ENCODE measurements at places on chromosomes 7 and 10. TPM values are rescaled to one million over a fixed set of nuclear protein-coding genes. Genes with fewer than 3 reads are reported as not detected.

Gene ETV1
- 20.0 TPM for total RNA-seq

Gene CRYGN
- total RNA-seq: not detected

Gene SLC13A1
- not detected for total RNA-seq

Gene PAOX
- total RNA-seq: 10.3 TPM

Gene RBM20
- 2.7 TPM for total RNA-seq

Gene ATOH7
- total RNA-seq: 11.4 TPM

Gene NME8
- total RNA-seq: not detected

Gene DNAJC12
- 7.9 TPM for total RNA-seq

Gene TUBB8
- total RNA-seq: not detected

Gene CEP41
- 28.8 TPM for total RNA-seq

Gene NUTM2A
- 1.9 TPM for total RNA-seq

Gene ALOX5
- 8.1 TPM for total RNA-seq

Gene CAMK2G
- total RNA-seq: 47.4 TPM

Gene CYP2C9
- 1.5 TPM for total RNA-seq

Gene GATA3
- 1.6 TPM for total RNA-seq

Gene CUZD1
- total RNA-seq: 1.3 TPM

Gene RADIL
- 7.8 TPM for total RNA-seq

Gene STYXL1
- total RNA-seq: 35.0 TPM

Gene TMEM139
- total RNA-seq: 3.6 TPM

Gene CNPY1
- not detected for total RNA-seq

Gene PNLIPRP3
- not detected for total RNA-seq

Gene TMEM273
- 11.9 TPM for total RNA-seq

Gene CYP2C19
- not detected for total RNA-seq

Gene WDFY4
- 3.5 TPM for total RNA-seq

Gene PLCE1
- total RNA-seq: 28.2 TPM

Gene ANKRD22
- 0.44 TPM for total RNA-seq

Gene MYO3A
- 10.5 TPM for total RNA-seq

Gene ATRNL1
- 190 TPM for total RNA-seq

Gene OR2A7
- total RNA-seq: 5.7 TPM

Gene EGFR
- 44.1 TPM for total RNA-seq

Gene SPDYE16
- total RNA-seq: 1.2 TPM

Gene FGFR2
- total RNA-seq: 77.5 TPM

Gene ANXA8
- total RNA-seq: 0.88 TPM

Gene PHKG1
- total RNA-seq: 4.7 TPM

Gene COBL
- total RNA-seq: 22.3 TPM

Gene HSPA14
- 13.8 TPM for total RNA-seq

Gene SEMA4G
- total RNA-seq: 6.6 TPM

Gene NFKB2
- 16.2 TPM for total RNA-seq

Gene ZNF316
- 35.3 TPM for total RNA-seq

Gene PRXL2A
- 77.0 TPM for total RNA-seq

Gene CAMK2B
- 39.1 TPM for total RNA-seq

Gene GJC3
- total RNA-seq: not detected

Gene LIPA
- total RNA-seq: 34.4 TPM

Gene ANKRD1
- 5.3 TPM for total RNA-seq

Gene WNT8B
- total RNA-seq: 0.16 TPM

Gene GPR15LG
- total RNA-seq: not detected

Gene RBP4
- 7.0 TPM for total RNA-seq

Gene GDF10
- 10.0 TPM for total RNA-seq

Gene CCDC6
- total RNA-seq: 45.8 TPM

Gene HOXA1
- total RNA-seq: 0.44 TPM

Gene SORCS1
- total RNA-seq: 66.1 TPM

Gene AKR1C8
- total RNA-seq: 0.27 TPM

Gene GBX1
- total RNA-seq: not detected

Gene CDNF
- total RNA-seq: 3.0 TPM

Gene HOXA7
- total RNA-seq: not detected

Gene GIMAP8
- total RNA-seq: 7.5 TPM

Gene AFAP1L2
- 19.6 TPM for total RNA-seq

All from camera-type eye (tissue), 1 donor.